ENCODE measurements at places on chromosomes 16 and 17.

- no peak for DNase-seq
These were observed 9.7 kb upstream of the ITGB3 start for GRCh38 chr17:47243737-47244598.

- no peak for DNase-seq
These were observed 56.4 kb downstream of the MGAT5B start for GRCh38 chr17:76924345-76925342.

DNA sequence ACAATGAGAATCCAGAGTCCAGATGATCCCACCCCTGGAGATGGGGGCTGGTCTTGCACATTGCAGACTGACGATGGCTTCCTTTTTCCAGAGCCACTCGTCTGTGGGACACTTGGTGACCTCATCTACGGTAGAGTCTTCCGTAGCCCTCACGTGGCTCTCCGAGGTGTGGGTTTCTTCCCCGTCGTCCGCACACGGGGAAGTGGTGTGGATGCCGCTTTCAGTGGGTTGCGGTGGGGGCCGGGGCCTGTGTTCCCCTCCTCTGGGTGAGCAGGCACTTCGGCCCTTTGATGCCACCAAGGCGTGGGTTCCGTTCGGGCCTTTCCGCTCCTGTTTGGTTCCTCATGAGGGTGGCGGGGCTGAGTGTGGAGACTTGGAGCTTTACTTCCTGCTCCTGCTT is 21.4 kb downstream of the BAIAP2 start:
- no peak for DNase-seq

GRCh38 chr16:1188432-1189189 is 35.7 kb downstream of the CACNA1H start:
- no peak for DNase-seq

- no peak for DNase-seq
These were observed 10.4 kb downstream of the CENPX start for GRCh38 chr17:82012261-82012639.

DNA sequence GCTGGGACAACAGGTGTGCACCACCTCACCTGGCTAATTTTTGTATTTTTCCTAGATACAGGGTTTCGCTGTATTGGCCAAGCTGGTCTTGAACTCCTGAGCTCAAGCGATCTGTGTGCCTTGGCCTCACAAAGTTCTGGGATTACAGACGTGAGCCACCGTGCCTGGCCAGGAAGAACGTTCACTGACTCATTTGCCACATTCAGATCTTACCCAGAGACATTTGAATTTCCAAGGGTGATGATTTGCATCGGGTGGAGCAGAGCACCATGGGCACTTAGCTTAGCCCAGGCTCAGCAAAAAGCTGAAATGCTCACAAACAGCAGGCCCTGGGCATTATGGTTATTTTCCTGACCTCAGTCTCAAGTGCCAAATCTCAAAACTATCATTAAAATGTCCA is 14.5 kb upstream of the ADORA2B start:
- no peak for DNase-seq

- DNase-seq = no peak
These were observed 54.7 kb downstream of the TANGO6 start for GRCh38 chr16:68898026-68898425.

GRCh38 chr17:59627770-59628171 is 8.1 kb downstream of the CLTC start:
- DNase-seq = no peak

DNA sequence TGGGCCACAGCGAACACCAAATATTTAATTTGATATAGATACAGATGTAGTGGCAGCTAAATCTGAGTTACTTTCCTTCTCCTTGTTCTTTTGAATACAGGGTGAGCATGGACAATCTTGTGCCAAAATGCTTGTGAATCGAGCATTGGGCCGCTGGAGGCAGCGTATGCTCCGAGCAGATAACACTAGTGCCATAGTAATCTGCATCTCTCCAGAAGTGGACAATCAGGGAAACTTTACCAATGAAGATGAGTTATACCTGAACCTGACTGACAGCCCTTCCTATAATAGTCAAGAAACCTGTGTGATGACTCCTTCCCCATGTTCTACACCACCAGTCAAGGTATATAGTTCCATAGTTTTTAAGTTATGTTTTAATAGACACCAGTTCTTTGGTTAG is 21.2 kb upstream of the BCAS3 start:
- DNase-seq = no peak

- no peak for DNase-seq
These were observed 406.7 kb upstream of the MAF start for GRCh38 chr16:80007231-80007630.

DNA sequence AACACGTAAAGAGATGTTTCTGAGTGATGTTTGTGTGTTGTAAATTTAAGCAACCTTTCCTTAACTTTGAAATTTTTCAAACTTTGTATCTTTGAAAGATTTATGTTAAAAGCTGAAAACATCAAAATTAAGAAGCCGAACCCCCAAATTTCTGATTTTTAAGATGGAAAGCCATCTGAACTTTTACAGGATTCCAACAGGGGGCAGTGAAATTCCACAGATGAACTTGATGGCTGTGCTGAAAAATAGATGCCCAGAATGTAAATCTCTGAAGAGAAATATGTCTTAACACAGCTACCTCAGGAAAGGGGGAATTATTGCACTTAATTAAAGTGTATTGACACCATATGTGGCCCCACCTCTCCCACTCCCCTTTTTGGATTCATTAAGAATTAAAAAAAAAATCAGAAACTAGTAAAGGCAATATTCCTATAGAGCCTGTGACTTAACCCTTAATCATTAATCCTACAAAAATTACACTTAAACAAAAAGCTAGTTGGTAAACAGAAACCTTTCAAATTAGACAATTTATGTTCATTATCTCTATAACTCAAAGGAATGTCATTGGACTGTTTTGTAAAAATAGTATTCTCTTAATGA is 597.9 kb downstream of the KCNJ2 start:
- no peak for DNase-seq

DNA sequence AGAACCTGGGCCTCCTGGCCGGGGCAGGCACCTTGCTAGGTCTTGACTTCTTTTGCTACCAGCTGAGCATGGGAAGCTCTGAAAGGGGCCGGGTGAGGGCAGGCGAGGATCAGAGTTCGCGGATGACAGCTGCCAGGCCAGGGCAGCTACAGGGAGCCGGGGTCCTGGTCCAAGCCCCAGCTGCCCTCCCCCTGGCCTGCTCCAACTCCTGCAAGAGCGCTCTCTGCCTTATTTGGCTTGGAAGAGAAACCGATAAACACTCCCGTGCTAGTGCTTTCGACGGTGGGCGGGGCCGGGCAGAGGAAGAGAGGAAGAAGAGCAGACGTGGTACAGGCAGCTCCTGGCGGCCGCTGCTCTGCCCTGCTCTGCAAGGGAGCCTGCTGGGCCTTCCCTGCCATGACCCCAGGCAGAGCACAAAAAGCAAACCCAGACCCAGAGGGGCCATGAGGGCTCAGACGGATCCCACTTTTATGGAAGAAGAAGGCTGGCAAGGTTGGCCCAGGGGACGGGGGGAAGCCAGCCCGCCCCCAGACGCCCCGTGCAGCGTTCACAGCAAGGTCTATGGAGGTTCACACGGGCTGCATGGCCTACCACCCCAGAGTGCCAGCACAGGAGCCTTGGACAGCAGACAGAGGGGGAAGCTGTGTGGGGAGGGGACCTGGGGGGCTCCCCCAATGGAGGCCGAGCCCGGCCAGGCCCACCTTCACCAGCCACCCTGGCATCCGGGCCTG is 25.6 kb downstream of the PIEZO1 start:
- no peak for DNase-seq

- peak; percentile 24 for DNase-seq
These were observed 6.3 kb upstream of the MNT start for GRCh38 chr17:2406903-2407790.

- DNase-seq = peak; percentile 40
These were observed 30.0 kb upstream of the RNF43 start for GRCh38 chr17:58447039-58447975.

GRCh38 chr16:491220-491919 is 36.1 kb upstream of the CAPN15 start:
- DNase-seq = no peak

DNA sequence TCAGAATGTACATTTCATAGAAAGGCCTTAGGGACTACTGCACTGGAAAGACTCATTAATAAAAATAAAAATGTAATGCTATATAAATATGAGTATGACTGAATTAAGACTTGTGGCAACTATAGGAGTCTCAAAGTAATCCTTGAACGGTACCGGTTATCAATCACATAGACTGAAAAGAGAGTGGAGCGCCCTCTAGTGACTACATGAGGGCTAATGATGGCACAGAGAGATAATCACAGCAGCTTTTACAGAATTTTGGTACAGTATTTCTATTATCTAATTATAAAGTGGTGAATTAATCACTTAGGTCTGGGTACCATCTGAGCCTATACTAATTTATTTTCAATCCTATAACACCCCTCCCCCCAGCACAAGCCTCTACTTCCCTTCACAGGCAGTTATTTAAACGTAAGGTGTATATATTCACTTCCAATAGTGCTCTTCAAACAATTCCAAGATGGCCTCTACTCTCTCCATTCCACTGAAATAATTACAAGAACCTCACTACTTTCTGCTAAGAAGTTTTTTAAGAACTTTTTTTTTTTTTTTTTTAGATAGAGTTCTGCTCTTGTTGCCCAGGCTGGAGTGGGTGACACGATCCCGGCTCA is 40.7 kb upstream of the ANKFY1 start:
- DNase-seq = peak; percentile 8

- DNase-seq = no peak
These were observed 596.6 kb upstream of the CDH5 start for GRCh38 chr16:65769776-65770438.

DNA sequence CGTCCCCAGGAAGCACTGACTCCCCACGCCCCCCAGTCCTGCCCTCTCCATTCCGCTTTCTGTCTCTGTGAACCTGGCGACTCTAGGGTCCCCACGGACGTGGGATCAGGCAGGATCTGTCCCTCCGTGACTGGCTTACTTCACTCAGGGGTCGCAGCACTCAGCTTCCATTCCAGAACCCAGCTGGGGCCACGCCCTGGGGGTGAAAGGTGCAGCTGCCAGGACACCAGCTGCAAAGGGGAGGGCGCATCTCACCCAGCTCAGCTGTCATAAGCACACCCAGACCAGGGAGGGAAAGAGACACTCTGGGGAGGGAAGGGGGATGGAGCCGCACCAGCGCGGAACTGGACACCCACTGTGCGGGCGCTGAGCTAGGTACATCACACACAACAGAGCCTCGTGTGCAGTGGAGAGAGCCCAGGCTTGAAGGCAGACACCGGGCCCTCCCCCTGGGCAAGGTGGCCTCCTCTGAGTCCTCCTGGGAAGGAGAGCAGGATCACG is 18.5 kb upstream of the HEXD start:
- no peak for DNase-seq

GRCh38 chr17:7293159-7293558 is 1.3 kb downstream of the YBX2 start:
- no peak for DNase-seq

DNA sequence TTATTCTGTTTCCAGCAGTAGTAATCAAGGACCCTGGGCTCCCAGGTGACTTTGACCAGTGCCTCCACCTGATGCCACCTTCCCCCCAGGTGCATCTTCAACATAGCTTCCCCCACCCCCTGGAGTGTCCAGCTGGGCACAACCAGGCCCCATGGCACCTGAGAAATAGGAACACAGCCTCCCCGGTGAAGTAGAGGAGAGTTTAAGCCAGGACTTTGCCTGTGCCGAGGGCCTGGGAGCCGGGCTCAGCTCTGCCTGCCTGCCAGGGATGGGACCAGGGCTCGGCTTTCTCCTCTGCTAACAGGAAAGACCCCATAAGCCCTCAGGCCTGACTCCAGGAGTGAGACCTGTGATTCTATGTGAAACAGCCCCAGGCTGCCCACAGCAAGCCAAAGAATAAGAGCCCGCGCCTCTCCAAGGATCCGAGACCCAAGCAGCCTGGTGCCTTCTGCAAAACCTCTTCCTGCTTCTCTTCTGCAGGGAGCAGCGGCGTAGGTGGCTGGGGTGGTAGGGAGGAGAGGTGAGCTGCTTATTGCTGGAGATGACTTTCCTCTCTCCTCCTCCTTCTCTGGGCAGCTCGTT is 16.4 kb upstream of the RBFOX3 start:
- no peak for DNase-seq

DNA sequence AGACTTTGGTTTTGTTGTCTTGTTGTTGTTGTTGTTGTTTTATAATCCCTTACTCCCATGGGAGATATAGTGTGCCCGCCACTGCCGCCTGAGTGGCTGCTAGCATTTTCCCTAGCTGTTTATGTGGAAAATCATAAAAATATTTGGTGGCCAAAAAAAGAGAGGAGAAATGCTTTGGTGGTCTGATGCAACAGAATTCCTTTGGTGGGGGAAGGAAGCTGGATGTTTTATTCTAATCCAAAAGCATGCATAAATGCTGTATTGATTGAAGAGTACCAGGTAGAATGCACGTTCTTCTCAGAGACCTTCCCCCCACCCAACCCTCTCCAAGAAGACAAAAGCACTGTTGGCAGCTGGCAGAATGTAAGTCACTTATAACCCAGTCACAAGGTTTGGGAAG is 93.2 kb downstream of the C17orf67 start:
- no peak for DNase-seq

DNA sequence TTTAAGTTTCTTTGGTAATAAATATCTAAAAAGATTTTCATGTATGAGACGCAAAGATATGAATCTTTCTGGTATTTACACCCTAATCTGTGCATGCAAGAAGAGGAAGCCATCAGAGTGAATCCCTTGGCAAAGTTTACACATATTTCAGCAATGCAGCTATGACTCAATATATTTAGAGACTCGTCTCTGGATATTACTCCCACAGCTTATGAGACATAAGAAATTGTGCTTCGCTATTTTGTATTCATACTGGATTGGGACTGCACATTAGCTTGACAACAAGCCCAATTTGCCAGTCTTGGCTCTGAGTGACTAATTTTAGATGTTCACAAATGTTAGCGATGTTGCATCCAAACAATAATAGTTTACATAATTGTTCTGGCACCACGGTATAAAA is 532.0 kb downstream of the CDH11 start:
- peak; percentile 66 for DNase-seq

DNA sequence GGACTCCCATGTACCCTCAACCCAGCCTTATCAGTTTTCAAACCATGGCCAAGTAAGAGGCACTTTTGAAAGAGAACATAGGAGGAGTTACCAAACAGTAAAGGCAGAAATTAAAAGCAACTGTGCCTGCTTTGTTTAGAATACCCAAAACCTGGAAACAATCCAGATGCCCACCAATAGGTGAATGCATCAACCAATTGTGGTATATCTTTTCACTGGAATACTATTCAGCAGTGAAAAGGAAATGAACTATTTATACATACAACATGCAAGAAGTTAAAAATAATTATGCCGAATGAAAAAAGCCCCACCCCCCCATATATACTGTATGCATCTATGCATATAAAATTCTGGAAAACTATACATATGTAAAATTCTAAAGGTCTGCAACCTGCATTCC is 37.0 kb downstream of the PITPNC1 start:
- DNase-seq = no peak

GRCh38 chr16:76900285-76901263 is 290.4 kb upstream of the MON1B start:
- no peak for DNase-seq

Data from fibroblast of skin of left biceps (primary cell).